Uterus (tissue), 4 donors: ENCODE measurements at places on chromosomes 7 and 10. TPM values are rescaled to one million over a fixed set of nuclear protein-coding genes. Genes with fewer than 3 reads are reported as not detected.

- no peaks in the 10 kb centered on the region for H3K4me1 ChIP-seq
- no peak overlapping the region for H3K27ac ChIP-seq
- H3K4me3 ChIP-seq: no peak overlapping the region
These were observed 90.6 kb downstream of the ARHGAP22 start for GRCh38 chr10:48514255-48514654.

DNA sequence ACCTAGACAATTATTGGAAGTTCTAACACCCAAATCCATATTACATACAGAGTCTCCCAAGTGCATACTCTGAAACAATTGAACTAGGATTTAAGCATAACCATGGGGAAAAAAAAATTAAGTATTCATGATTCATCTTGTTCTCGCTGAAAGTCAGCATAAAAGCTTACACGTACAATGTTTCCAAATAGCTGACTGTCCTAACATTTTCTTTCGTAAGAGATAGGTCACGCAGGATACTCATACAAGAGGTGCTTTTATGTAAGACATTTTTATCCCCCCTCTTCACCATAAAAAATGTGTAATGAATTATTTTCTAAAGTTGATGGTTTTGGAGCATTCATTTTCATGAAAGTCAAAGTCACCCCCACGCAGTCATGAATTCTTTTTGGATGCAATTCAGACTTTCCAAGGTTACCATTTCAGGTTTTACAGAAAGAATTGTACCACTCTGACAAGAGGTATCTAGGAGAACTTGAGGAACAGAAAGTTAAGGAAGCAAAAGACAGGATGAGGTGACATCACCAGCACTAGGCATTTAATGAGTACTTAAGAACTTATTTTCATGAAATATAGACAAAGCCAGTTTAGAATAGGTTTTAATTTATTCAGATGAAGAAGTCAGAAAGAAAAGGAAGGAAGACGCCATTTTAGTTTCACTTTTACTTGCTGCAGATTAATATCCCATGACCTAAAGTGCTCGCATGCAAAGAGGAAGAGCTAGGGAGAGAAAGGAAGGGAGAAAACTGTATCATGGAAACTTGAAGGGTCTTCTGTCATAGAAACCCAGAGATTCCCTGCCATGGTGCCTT, 55.8 kb downstream of the TMEM26 start:
- peak overlapping the region; percentile 92 for H3K27ac ChIP-seq
- peak overlapping the region; percentile 33 for H3K4me3 ChIP-seq
- no peaks in the 10 kb centered on the region for H3K27me3 ChIP-seq
- H3K4me1 ChIP-seq: no peaks in the 10 kb centered on the region
- DNase-seq: no peak

DNA sequence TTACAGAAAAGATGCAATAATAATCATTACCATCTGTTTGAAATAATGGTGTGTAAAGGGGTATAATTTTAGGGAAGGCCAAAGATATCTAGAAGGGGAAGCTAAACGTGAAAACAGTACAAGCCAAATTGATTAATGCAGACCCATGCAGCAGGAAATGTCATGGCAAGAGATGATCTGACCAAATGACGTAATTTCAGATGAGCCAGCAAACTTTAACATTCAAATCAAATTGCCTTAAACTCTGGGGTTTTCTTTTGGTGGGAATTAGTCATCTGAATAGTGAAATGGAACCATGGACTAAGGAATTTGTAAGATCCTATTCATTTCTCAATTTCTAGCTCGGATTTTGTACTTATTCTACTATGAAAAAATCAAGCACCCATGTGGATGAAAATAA, 21.4 kb upstream of the SCIN start:
- DNase-seq: no peak
- no peaks in the 10 kb centered on the region for H3K36me3 ChIP-seq
- H3K4me1 ChIP-seq: no peaks in the 10 kb centered on the region
- H3K4me3 ChIP-seq: no peak overlapping the region

DNA sequence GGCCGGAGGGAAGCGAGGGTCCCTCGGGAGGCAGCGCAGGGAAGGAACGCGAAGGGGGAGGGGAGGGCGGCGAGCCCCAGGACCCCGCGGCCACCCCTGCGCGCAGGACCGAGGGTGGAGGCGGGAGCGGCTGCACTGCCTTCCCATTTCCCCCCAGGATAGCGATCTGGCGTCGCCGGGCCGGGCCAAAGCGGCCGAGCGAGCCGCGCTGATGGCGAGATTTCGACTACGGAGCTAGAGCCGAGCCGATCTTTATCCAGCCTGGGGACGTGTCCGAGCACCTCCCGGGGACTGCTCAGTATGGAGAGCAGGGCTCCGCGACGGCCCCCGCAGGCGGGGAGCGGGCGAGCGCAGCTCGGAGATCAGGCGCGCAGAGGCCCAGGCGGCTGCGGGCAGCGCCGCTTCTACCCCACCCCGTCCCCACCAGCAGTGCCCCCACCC, 590 bp upstream of the CRTAC1 start:
- no peak overlapping the region for H3K4me3 ChIP-seq
- no peaks in the 10 kb centered on the region for H3K36me3 ChIP-seq
- peak; percentile 19 for DNase-seq
- peaks cover 11% of the 10 kb centered on the region for H3K27me3 ChIP-seq

- no peaks in the 10 kb centered on the region for H3K36me3 ChIP-seq
- no peaks in the 10 kb centered on the region for H3K27me3 ChIP-seq
- H3K27ac ChIP-seq: no peak overlapping the region
- H3K4me1 ChIP-seq: no peaks in the 10 kb centered on the region
These were observed 10.2 kb downstream of the PRLHR start for GRCh38 chr10:118585234-118585633.

DNA sequence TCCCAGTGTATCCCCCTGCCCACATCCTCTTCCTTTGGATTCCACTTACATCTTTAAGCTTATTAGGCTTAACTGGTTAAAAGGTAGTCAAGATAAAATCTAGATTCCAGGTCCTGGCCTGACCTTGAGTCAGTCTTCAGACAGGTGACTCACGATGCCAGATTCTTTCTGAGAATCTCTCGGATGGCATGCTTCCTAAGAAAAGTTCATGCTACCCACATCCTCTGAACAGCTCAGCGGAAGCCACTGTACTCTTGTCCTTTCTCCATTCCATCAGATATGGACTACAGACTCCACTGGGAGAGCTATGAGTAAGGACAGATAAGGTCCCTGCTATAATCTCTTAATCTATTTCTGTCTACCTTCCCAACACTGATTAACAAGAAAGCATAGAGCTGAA, 43.4 kb downstream of the DNMBP start:
- peak overlapping the region; percentile 4 for H3K27ac ChIP-seq
- H3K36me3 ChIP-seq: no peaks in the 10 kb centered on the region
- no peaks in the 10 kb centered on the region for H3K27me3 ChIP-seq
- DNase-seq: no peak
- no peak overlapping the region for H3K4me3 ChIP-seq
- H3K4me1 ChIP-seq: peaks cover 4% of the 10 kb centered on the region

- DNase-seq: no peak
- no peaks in the 10 kb centered on the region for H3K36me3 ChIP-seq
- no peaks in the 10 kb centered on the region for H3K4me1 ChIP-seq
- H3K27me3 ChIP-seq: no peaks in the 10 kb centered on the region
- no peak overlapping the region for H3K4me3 ChIP-seq
- H3K27ac ChIP-seq: no peak overlapping the region
These were observed 117.4 kb upstream of the GNAI1 start for GRCh38 chr7:80017101-80017698.

GRCh38 chr7:81534996-81535395, 234.9 kb downstream of the HGF start:
- H3K27me3 ChIP-seq: no peaks in the 10 kb centered on the region
- H3K4me1 ChIP-seq: no peaks in the 10 kb centered on the region
- no peak overlapping the region for H3K27ac ChIP-seq
- DNase-seq: no peak

DNA sequence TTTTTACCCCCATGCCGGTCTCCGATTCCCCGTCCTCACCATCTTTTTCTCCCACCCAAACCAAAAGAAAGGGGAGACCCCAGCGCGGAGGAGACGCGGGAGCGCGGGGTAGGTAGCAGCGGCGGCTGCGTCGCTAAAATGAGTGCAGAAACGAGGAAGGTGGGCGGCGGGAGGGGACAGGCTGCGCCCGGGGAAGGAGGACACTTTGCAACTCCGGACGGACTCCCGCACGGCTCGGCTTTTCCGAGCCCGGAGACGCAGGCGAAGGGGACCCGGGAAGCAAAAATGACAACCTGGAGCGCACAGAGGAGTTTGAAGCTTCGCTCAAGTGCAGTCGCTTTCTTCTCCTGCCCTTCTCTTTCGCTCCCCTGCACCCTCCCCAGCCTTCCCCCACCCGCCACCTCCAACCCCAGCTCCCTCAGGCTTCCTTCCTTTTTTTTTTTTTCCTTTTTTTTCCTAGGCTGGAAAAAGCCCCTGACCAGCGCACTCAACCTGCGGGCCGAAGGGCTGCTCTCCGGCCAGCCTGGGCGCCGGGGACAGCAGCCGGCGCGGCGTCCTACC, 453 bp downstream of the SFMBT2 start:
- H3K27ac ChIP-seq: peak overlapping the region; percentile 74
- peaks cover 3% of the 10 kb centered on the region for H3K27me3 ChIP-seq
- H3K4me3 ChIP-seq: peak overlapping the region; percentile 80
- no peak for DNase-seq
- peaks cover 14% of the 10 kb centered on the region for H3K4me1 ChIP-seq
- no peaks in the 10 kb centered on the region for H3K36me3 ChIP-seq

DNA sequence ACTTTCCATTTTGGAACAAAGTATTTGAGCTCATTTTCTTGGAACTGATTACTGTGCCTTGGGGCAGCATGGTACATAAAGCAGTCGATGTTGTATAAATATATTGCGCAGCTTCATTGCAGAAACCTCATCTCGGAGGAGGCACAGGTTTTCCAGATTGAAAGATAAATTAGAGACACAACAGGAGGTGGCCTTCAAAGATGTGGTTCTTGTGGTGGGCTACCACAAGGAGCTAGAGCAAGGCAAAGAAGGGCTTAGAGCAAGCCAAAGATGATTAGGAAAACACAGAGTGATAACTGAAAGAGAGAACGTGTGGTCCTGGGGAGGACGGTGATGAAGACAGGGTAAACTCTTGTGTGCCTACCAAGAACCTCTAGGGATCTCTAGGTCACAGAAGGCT, 169.1 kb upstream of the TNS3 start:
- H3K27me3 ChIP-seq: no peaks in the 10 kb centered on the region
- no peaks in the 10 kb centered on the region for H3K4me1 ChIP-seq
- H3K27ac ChIP-seq: no peak overlapping the region
- no peak overlapping the region for H3K4me3 ChIP-seq
- DNase-seq: no peak

GRCh38 chr10:112587729-112588128, 140.7 kb downstream of the VTI1A start:
- DNase-seq: no peak
- no peaks in the 10 kb centered on the region for H3K27me3 ChIP-seq
- no peak overlapping the region for H3K27ac ChIP-seq
- H3K4me1 ChIP-seq: no peaks in the 10 kb centered on the region
- H3K4me3 ChIP-seq: no peak overlapping the region

- no peaks in the 10 kb centered on the region for H3K36me3 ChIP-seq
- no peak overlapping the region for H3K4me3 ChIP-seq
- H3K27me3 ChIP-seq: no peaks in the 10 kb centered on the region
- DNase-seq: no peak
- H3K27ac ChIP-seq: no peak overlapping the region
These were observed 336.3 kb upstream of the MAGI2 start for GRCh38 chr7:79789584-79790345.

DNA sequence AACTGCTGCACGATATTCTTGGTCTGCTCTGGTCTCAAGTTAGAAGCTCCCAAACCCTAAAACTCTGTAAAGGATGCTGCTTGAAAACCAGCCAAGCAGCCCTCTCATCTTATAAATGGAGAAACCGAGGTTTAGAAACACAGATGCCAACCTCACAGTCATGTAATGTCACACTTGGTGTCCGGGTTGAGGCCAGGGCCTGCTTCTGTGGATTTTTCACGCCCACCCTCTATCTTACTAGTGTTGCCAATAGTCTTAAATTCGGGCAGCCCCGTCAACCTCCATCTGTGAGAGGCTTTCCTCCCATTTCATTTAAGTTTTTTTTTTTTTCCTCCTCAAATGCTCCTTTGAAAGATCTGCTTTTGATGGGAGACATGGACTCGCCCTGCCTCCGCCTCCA, 28.9 kb downstream of the PLPP4 start:
- DNase-seq: no peak
- no peaks in the 10 kb centered on the region for H3K27me3 ChIP-seq
- no peaks in the 10 kb centered on the region for H3K4me1 ChIP-seq
- no peaks in the 10 kb centered on the region for H3K36me3 ChIP-seq

DNA sequence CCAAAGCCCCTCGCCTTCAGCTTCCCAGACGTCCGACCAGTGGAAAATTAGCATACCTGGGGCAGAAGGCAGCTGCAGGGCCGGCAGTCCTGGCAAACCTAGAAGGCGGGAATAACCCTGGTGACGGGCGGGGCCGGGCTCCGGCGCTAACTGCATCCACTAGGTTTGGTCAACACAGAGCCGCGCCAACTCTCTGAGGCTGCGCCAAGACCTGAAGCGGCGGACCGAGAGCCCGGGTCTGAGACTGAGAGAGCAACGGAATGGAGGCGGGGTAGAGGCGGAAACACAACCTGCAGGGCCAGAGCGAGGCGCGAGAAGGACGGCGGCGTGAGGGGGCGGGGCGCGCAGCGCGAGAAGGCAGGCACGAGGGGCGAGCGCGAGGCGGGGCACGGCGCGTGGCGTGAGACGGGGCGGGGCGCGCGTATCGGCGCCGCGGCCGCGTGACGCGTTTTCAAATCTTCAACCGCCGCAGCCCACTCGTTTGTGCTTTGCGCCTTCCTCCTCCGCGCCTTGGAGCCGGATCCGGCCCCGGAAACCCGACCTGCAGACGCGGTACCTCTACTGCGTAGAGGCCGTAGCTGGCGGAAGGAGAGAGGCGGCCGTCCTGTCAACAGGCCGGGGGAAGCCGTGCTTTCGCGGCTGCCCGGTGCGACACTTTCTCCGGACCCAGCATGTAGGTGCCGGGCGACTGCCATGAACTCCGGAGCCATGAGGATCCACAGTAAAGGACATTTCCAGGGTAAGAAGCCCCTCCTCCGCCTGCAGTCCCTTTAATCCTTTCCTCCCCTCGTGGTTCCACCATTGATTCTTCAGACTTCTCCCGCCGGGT, at the start of the genes DBF4 and SLC25A40:
Gene DBF4 (plus strand): TSS at position 454 of the 829 bp plus-strand sequence. CDS start 240 bp downstream, at position 694.
Gene SLC25A40 (minus strand): TSS at position 321 of the 829 bp plus-strand sequence. CDS start 17,633 bp downstream, outside the sequence.
- peaks cover 4% of the 10 kb centered on the region for H3K4me1 ChIP-seq
- peak within 1 kb of the TSS; percentile 82 for H3K4me3 ChIP-seq
- H3K27ac ChIP-seq: peak within 1 kb of the TSS; percentile 92

Gene HKDC1
- total RNA-seq: 4.0 TPM

Gene C10orf105
- total RNA-seq: 0.07 TPM

Gene CYP2C19
- not detected for total RNA-seq

Gene AGAP5
- total RNA-seq: 2.6 TPM

Gene CNPY1
- total RNA-seq: not detected

Gene NAT16
- total RNA-seq: not detected

Gene TRIM50
- total RNA-seq: not detected

Gene CUEDC2
- 37.8 TPM for total RNA-seq

Gene NRCAM
- total RNA-seq: 2.0 TPM

Gene AKR1C2
- 1.0 TPM for total RNA-seq
